Retina (tissue), 1 donor: ENCODE measurements at places on chromosomes 4 and X.
A peak's percentile ranks its signal among the peaks of the same experiment; 100 is the strongest.

DNA sequence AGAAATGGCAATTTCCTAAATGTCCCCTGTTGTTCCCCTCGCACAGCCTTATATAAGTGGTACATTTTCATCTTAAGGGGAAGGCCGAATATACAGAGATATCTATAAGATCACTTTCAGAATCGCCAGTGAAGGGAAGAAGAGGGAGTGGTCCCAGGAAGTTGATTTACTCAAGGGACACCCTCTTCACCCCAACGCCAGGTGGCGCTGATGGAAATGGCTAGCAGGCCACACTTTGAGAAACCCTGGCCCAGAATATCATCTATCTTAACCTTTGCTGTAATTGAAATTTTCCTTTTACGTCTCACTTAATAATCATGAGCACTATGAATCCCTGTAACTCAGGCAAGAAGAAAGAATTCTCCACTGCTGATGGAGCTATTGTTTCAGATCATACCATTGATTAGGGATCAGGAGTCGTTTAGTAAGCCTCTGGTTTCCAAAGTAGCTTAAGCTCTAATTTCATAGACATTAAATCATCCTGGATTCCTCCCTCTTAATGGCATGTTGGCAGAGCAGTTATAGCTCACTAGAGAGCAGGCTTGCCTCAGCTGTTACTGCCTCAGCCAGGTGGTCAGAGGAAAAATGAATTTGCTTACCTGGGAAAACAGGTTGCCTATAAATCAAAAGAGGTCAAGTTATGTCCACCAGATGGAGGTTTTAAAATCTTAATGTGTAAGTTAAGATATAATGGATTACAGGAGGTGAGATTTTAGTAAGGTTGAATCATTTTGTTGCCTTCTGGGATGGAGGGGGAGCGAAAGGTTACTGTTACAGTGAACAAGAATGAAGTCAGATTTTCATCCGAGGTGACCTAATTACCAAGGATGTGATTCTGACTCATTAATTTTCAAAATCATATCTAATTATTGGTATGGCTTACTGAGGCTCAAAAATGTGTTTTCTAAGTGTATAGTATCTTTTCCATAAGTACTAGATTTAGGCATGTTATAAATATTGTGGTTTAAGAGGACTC is 941.2 kb upstream of the TENM3 start:
- no peak for DNase-seq

DNA sequence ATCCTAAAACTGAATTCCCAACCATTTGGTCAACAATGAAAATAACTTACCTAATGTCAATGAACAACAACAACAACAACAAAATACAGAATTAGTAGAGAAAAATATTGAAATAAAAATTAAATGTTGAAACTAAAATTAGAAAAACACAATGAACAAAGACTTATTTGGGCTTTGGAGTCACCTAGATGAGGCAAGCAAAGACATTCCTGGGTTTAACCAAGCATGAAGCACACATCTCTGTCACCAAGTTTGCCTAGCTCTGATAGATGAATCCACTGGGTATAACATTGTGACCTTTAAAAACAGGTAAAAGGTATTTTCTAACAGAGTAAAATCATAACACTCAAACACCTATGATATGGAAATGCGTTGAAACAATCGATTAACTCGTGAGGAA is 13.2 kb upstream of the SYTL5 start:
- DNase-seq, result no peak

- no peak for DNase-seq
Measured at GRCh38 chr4:189301692-189302091, 639.0 kb upstream of the FRG1 start.

DNA sequence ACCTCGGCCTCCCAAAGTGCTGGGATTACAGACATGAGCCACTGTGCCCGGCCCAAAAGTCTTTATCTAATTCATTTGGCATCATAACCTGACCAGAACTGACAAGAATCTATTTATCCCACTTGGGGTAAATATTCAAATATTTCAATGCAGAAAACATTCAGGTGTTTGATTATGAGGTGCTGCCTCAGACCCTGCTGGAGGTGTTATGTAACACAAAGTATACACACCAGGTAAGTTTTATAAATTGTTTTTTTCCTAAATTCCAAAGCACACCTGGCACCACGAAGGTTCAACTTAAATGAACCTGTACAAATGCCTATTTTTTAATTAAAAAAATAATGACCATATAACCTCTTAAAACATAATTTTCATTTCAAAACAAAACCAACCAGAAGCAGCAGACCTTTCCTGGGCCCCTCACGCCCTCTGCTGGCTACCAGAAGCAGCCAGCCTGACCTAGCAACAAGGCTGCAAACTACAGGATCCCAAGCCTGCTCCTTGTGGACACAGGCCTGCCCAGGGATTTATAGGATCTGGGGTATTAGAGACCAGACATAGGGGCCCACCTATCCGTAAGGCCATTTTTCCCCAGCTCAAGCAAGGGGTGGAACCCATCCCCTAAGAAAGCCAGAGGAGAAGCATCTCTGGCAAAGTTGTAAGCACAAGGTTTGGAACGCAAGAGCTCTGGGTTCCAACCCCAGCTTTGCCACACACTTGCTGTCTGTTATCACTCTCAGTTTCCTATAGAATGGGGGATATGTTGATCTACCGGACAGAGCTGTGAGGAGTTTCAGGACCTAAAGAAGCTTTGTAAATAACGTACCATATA is 11.7 kb downstream of the OTUD5 start:
- peak; percentile 31 for DNase-seq

DNA sequence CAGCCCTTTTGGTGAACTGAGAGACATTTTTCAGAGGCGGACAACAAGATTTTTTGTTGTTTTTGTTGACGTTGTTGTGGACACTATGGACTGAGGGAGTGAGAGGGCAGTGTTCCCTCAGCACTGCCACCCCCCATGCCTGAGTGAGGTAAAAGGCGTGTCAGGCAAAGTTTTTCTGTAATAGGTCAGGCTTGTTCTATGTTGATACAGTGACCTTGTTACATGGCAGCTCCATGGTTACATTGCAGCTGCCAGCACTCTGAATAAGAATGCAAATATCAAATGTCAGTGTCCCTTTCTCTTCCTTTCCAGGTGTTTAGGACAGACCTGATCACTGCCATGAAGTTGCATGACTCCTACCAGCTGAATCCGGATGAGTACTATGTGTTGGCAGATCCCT is 36.6 kb downstream of the JADE1 start:
- no peak for DNase-seq
